ENCODE measurements at places on chromosomes 11 and 22.

GRCh38 chr11:11217289-11217928, 135.6 kb downstream of the CSNK2A3 start:
- DNase-seq = no peak

DNA sequence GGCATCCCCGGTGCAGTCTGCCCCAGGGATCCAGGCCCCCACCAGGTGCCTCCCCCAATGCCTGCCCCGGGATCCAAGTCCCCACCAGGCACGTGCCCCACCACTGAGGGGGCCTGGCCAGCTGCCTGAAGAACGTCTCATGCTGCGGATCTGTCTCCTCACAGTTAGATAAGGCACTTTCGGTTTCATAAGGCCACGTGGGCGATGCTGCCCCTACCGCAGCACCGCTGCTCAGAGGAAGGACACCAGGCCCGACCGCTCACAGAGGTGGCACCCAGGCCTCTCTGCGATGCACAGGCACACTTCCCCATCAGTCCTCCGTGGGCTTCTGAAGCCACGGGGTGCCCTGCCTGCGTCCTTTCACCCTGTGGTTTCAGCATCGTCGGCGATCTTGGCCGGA, 68.1 kb upstream of the BID start:
- no peak for DNase-seq

DNA sequence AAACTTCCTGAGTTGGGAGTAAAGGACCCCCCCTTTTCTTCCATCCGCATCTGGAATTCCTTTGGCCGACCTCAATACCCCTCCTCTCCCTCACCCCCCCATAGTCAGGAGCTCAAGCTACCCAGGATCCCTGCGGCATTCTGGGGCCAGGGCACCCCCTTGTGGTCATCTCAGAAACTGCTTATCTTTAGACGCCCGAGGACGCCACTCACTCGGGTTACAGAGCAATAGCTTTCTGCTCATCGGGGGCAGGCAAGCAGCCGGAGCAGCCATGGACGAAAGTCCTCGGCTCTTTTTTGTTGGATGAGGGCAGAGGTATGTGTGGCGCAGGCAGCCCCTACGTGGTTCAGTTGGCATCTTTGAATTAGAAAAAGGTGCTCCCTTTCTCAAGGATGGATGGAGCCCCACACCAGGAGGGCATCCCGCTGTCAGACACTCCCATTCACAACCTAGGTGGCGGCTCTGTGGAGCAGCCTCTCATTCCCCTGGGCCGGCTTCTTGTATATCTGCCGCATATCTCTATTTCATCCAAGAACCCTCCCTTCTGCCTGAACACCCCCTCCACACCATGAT, 2.3 kb downstream of the C1QTNF5 start:
- peak; percentile 19 for DNase-seq

DNA sequence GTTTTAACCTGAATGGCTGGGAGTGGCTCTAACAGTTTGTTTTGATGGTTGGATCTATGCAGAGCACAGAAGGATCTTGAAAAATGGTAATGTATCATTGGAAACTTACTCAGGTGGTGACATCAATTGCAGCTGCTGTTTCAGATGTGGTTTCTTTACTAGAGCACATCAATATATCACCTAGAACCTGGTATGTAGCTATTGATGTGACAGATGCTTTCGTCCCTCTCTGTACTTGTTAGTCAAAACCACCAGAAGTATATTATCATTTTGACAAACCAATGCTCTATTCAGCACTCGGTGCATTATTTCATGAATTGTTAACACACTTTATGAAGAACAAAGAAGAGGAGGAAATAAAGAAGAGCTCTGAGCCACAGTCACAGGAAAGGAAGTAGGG, 26.6 kb upstream of the SCN3B start:
- DNase-seq = no peak

DNA sequence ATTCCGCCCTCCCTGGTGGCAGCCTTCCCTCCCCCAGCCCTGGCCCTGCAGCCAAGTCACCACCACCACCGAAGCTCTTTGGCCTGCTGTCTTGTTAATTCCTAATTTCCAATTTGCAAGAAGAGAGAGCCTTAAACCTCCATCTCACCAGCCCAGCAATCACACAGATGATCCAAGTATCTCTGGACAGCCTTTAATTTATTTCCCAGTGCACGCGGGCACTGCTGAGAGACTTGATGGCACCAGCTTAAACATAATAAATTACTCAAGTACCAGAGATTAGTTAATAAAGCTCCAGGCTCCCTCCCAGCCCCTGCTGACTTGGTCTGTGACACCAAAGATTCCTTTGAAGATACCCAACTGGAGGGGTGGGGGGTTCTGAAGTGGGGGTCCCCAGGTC, 494.7 kb downstream of the BUD13 start:
- no peak for DNase-seq

DNA sequence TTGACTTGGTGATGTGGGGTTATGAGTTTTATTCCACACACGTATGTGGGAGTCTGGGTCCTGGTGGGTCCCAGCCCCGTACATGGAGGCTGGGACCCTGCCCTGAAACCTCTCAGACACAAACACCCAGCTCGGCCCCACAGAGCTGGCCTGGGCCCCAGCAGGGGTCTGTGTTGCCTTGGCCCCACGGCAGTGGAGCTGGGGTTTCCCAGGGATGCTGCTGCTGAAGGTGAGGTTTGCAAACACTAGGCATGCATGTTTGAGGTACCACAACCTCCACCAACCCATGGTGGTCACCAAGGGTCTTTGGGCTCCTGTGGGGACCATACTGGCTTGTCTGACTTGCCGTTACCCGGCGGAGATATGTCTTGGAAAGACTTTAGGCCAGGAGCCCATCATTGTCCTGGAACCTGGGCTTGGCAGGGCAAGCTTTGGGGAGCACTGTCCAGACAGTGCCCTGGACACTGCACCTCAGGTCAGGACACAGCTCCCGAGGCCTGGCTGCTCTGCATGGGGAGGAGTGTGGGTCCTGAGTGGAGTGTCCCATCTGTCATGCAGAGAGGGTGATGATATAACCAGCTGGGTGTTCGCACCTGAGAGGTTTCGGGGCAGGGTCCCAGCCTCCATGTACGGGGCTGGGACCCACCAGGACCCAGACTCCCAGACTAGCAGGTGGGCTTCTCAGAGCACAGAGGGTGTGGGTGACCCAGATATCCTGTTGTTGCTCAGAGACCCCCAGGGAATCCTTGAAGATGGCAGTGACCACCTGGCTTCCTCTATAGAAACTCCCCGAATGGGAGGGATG, 63.3 kb downstream of the KCNQ1 start:
- DNase-seq = no peak

GRCh38 chr22:50032941-50033601, 20.5 kb upstream of the IL17REL start:
- DNase-seq = no peak

DNA sequence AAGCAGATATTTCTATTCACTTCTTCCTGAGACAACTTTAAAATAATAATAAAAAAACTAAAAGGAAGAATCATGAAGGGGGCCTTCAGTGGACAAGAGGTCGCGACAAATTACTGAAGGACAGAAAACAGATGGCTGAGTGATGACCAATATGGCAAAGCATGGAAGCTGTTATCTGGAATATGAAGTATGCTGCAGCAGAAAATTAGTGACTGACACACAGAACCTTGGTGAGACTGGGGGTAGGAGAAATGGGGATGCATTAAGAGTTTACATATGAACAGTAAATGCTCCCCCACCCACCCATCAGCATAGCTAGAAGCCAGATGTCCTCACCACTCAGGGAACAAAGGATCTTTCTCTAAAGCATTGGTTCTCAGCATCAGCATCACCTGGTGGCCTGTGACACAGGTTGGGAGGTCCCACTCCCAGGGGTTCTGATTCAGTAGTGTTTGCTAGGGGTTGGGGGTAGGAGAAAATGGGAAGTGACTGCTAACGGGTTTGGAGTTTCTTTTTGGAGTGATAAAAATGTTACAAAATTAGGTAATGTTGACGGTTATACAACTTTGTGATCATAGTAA, 59.7 kb downstream of the NARS2 start:
- no peak for DNase-seq

DNA sequence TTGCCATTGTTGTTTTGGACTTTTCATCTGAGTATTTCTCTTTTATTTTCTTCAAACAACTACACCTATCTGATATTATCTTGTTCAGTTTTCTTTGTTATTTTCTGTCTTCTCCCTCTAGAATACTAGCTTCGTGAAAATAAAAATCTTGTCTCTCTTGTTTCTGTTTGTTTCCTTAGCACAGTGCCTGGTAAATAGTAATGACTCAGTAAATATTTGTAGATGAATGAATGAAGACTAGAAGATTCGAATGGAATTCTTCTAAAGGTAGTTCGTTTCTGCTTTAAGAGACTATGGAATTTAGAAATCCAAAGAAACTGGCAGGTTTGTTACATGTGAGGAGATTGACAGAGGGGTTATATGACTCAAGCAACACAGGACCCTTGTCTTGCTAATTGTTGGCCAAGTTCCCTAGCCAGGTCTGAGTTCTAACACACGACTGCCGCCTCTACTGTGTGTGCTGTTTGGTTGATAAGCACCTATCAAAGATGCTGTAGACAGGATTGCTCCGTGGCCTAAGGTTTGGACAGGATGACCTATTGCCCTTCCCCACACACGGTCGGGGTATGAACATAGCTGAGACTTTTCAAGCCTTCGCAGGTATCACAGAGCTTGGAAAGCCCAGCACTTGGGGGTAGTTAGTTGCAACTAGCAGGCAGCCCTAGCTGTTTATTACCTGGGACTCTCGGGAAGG, 831 bp upstream of the TMEM135 start:
- no peak for DNase-seq

GRCh38 chr11:27839226-27839913, 139.1 kb upstream of the BDNF start:
- DNase-seq = no peak

DNA sequence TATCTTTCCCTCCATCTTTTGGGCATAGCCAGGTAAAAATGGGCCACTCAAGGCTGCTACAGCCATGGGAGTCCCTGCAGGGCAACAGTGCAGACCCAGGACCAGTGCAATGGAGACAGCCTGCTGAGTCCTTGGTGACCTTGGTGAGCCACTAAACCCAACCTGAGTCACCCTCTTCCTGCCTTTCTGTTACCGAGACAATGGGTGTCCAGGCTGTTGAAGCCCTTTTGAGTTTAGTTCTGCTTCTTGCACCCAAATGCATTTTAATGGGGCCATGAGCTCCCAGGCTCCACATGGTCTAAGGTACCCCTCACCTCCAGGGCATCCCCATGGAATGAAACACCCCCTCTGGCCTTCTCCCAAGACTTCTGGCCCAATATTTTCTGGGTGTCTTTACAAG, 874 bp upstream of the PLAAT4 start:
- DNase-seq = no peak

DNA sequence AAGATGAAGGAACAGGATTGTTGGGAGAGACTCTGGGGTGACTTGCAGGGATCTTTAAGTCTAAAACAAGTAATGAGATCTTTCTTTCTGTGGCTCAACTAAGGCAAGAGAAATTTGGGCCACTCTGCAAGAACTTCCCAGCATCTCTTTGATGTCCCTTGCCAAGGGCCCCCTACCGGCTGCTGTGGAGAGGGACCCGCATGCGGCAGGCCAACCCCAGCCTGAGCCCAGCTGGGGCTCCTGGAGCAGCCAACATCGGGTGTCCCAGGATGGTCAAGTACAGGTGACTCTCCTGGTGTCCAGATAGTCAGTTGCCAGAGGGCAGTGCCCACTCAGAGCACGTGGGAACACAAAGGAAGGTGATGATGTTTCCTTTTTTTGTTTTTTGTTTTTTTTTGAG, 363.2 kb downstream of the TBC1D22A start:
- no peak for DNase-seq

DNA sequence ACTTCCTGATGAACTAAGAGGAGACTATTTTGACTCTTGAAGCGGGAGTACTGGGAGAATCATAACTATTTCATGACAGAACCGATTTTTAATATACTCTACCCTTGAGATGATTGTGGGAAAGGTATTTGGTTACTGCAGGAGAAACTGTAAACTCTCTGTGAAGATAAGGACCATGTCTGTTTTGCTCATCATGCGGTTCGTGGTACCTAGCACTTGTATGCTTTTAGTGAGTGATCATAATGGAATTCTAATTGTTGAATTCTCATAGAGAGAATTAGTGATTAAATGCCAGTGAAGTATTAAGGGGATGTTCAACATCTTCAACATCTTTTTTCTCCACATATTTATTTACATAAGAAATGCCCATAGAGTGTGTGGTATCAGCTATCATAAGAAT, 11.4 kb downstream of the AASDHPPT start:
- DNase-seq = no peak

- no peak for DNase-seq
Observed at GRCh38 chr11:12166299-12167060, 56.1 kb downstream of the MICAL2 start.

- DNase-seq = no peak
Observed at GRCh38 chr11:27025957-27026733, 14.5 kb upstream of the BBOX1 start.

- DNase-seq = no peak
Observed at GRCh38 chr11:6717426-6717825, 34.3 kb upstream of the MRPL17 start.

- DNase-seq = no peak
Observed at GRCh38 chr11:18731441-18731840, 5.5 kb upstream of the IGSF22 start.

DNA sequence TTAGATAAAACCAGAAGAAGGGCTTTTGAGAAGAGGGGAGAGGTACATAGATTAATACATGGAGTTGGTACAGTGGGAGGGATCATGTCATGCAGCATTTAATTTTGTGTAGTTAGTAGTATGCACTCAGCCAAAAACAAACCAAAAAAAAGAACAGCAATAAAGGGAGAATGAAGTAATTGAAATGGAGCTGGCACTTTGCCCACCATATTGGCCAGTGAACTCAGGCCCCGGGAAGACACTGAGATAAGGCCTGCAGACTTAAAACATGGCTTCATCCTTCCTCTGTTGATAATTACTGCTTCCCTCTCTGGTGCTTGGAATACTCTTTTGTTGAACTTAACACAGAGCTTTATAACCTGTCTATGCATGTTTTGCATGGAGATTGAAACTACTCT, 3.1 kb downstream of the PANX1 start:
- DNase-seq = no peak

DNA sequence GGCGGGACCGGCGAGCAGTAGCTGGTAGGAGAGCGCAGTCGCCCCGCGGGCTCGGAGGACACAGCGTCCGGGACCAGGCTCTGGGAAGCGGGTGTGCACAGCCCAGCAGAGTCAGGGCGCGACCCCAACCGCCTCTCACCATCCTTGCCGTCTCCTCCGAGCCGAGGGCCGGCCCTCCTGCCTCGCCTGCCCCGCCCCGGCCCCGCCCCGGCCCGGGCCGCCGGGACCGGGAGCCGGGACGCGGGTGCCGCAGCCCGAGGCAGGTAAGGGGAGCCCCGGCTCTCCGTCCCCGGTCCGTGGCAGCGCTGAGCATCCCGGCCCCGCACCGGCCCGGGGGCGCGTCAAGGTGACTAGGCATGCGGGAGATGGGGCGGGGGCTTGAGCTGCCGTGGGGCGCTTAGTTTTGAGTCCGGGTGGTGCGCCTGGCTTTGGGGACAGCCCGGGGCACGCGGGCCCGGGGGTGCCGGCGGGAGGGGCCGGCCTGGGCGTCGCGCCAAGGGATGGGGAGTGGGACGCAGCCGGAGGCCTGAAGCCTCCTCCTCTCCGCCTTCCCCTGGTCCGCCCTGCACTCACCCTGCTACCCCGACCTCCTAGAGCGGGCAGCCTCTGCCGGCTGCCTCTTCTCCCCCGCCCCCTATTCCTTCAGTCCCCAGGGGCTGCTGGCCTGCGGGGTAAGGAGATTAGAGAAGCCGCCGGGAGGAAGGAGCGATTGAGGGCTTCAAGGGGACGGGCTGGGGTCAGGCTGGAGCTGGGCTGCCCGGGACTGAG, at the start of gene ABCG4:
ABCG4 (plus strand) TSS at position 35 of the 768 bp plus-strand sequence. CDS start 914 bp downstream, outside the sequence.
- DNase-seq = peak; percentile 26
